ENCODE measurements at places on chromosomes 6 and 20. TPM values are rescaled to one million over a fixed set of nuclear protein-coding genes. Genes with fewer than 3 reads are reported as not detected.

SLC24A3 gene
- total RNA-seq: 0.83 TPM

C6orf15 gene
- total RNA-seq: not detected

FLRT3 gene
- total RNA-seq: 2.1 TPM

PROKR2 gene
- total RNA-seq: 0.44 TPM

ULBP2 gene
- total RNA-seq: not detected

RBPJL gene
- not detected for total RNA-seq

RBM24 gene
- 0.55 TPM for total RNA-seq

ADGRF4 gene
- not detected for total RNA-seq

PAX1 gene
- not detected for total RNA-seq

PRR18 gene
- total RNA-seq: 0.11 TPM

C20orf141 gene
- total RNA-seq: not detected

RAET1E gene
- total RNA-seq: not detected

AHI1 gene
- 7.8 TPM for total RNA-seq

TCF21 gene
- total RNA-seq: not detected

SH3BGRL2 gene
- total RNA-seq: 11.7 TPM

DSP gene
- total RNA-seq: 48.9 TPM

PRDM13 gene
- total RNA-seq: 0.15 TPM

PLN gene
- total RNA-seq: not detected

LINC00237 gene
- 0.90 TPM for total RNA-seq

RIMS1 gene
- 0.83 TPM for total RNA-seq

MYLIP gene
- total RNA-seq: 27.3 TPM

ELOVL2 gene
- 0.46 TPM for total RNA-seq

TBXT gene
- 0.31 TPM for total RNA-seq

GPR63 gene
- 5.9 TPM for total RNA-seq

BAG2 gene
- 8.4 TPM for total RNA-seq

OR2H2 gene
- total RNA-seq: not detected

SPATS1 gene
- not detected for total RNA-seq

ALDH5A1 gene
- 5.2 TPM for total RNA-seq

RAD21L1 gene
- not detected for total RNA-seq

PDE10A gene
- 0.31 TPM for total RNA-seq

METTL24 gene
- total RNA-seq: 0.61 TPM

TRIM27 gene
- 93.1 TPM for total RNA-seq

FKBP1C gene
- 1.2 TPM for total RNA-seq

GTSF1L gene
- total RNA-seq: not detected

ATP6V1G2 gene
- 3.6 TPM for total RNA-seq

SYNGAP1 gene
- 111 TPM for total RNA-seq

Data from H9 (cell line).